IPS DF 19.7 (cell line): ENCODE measurements at places on chromosomes 1 and 21.

- no peak for DNase-seq
Observed at GRCh38 chr1:118473825-118474224, 288.8 kb upstream of the SPAG17 start.

GRCh38 chr1:64530969-64531692, 61.2 kb downstream of the CACHD1 start:
- DNase-seq = no peak

- no peak for DNase-seq
Observed at GRCh38 chr21:18782721-18783120, 379.1 kb upstream of the TMPRSS15 start.

GRCh38 chr1:5895446-5896406, 96.5 kb downstream of the NPHP4 start:
- DNase-seq = no peak

GRCh38 chr1:153348511-153349362, at the start of gene PGLYRP4:
TSS of gene PGLYRP4 (minus strand) at chr1:153348841. CDS start at chr1:153347932, 909 bp downstream.
- DNase-seq = no peak

GRCh38 chr1:25442178-25442577, 11.5 kb downstream of the MACO1 start:
- no peak for DNase-seq

- DNase-seq = no peak
Observed at GRCh38 chr1:188708795-188709535, 1768.7 kb downstream of the BRINP3 start.

- no peak for DNase-seq
Observed at GRCh38 chr1:8094481-8095241, 68.6 kb upstream of the ERRFI1 start.

- no peak for DNase-seq
Observed at GRCh38 chr1:206588492-206588891, 23.8 kb downstream of the EIF2D start.

DNA sequence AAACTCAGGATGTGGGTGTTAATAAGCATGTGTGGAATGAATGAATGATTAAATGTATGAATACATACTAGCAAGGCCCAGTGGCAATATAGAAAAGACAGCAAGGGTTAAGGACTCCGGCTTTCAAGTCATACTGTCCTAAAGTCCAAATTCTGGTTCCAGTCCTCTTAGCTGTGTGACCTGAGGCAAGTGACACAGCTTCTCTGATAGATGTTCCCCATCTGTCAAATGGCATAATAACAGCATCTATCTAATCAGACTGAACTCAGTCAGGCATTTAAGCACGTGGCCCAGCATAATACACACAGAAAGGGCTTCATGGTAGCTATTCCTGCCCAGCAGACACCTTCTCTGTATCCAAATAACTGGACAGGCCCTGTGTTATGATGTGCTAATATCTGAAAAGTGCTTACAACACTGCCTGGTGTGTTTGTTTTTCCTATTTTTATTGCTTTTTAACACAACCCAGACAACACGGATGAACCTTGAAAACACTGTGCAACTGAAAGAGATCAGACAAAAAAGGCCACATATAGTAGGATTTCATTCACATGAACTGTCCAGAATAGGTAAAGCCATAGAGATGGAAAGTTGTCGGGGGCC, 12.4 kb downstream of the ASAP3 start:
- DNase-seq = no peak
